Retinal pigment epithelial cell (primary cell): ENCODE measurements at places on chromosomes 12 and 14.
A peak's percentile ranks its signal among the peaks of the same experiment; 100 is the strongest.

- no peak for DNase-seq
Measured at GRCh38 chr12:73266206-73266605, 994.0 kb downstream of the TRHDE start.

DNA sequence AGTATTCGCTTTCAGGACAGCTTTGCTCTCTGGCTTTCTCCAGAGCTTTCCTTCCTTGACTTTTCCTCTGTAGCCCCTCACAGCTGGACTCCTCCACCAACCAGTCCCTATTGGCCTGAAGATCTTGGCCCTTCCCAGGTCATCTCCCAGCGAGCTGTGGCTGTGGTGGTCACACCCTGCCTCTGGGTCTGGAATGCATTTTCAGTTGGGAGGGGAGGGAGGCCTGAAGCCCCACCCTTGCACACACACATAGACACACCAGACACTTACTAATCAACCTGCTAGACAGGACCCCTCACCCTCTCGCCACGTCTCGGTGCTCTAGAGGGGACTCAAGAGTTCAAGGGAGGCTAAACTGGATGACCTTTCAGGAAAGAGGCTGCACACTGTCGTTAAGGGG is 13.9 kb downstream of the JDP2 start:
- no peak for DNase-seq

- no peak for DNase-seq
Measured at GRCh38 chr14:93161411-93161940, 23.2 kb downstream of the MOAP1 start.

DNA sequence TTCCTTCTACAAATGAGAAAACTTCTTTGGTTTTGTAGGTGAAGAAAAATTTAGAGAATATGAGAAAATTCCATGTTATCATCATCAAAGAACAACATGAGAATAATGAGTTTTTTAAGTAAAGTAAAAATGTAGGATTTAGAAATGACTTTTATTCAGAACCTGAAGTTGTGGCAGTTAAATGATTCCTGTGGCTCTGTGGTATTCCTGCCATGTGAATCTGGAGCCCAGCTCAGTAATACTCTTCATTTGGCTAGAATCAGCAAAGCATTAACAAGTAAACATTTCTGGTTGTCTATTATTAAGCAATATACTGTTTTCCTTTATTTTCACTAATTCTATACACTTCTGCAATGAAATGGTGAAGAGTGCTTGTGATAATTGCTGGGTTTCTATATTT is 95.6 kb upstream of the E2F7 start:
- DNase-seq: no peak

DNA sequence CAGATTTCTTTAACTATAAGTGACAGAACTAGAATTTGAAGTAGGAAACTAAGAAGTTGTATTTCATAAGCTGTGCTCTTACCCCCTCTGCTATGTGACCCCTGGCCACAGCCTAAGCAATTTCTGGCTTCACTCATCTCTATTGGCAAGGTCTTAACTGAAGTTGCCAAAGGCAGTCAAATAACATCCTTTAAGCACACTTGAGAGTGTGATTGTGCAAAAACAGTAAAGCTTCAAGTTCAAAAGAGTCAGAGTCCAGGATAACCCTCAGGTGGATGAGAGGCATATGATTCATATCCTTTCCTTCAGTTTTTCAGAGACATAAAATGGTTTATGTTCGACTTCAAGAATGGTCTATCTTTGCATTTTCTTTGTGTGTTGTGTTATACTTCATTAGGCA is 45.2 kb downstream of the GRIP1 start:
- DNase-seq: peak; percentile 63

- DNase-seq: peak; percentile 76
Measured at GRCh38 chr14:79278798-79279644, 932.3 kb downstream of the DIO2 start.
